ENCODE measurements at places on chromosomes 3 and 15.

DNA sequence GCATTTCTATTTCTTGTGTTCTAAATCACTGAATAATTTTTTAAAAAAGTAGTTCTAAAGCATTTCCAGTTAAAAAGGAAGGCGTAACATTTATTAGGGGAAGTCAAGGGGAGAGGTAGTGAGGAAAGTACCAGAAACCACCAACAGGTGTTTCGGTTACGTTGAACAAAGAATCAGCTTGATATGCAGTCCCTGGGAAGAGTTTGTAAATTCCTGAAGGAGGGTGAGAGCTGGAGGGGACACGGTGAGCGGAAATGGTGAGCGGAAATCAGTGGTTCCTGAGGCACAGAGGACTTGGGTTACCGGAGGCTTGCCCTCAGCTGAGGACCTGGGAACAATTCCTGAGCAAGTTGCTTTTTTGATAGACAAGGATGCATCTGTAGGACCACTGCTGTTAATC, 17.8 kb downstream of the MAP2K1 start:
- no peak for DNase-seq

DNA sequence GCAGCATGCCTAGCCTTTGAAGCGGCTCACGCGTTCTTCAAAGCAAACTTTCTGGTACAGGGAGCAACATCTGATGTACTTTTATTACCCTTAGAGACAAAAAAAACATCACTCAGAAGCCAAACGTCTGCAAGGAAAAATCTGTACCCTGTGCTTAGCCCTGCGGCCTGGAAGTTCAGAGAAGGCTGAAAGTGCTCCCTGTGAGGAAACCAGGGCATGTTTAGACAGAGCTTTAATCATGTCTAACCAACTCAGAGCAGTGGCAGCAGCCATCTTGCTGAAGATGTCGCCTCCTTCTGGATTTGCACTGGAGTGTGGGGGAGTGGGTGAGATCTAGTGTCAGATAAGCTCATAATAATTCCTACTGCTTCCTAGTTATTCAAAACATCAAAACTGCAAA, 170.4 kb downstream of the P3H2 start:
- DNase-seq: no peak

DNA sequence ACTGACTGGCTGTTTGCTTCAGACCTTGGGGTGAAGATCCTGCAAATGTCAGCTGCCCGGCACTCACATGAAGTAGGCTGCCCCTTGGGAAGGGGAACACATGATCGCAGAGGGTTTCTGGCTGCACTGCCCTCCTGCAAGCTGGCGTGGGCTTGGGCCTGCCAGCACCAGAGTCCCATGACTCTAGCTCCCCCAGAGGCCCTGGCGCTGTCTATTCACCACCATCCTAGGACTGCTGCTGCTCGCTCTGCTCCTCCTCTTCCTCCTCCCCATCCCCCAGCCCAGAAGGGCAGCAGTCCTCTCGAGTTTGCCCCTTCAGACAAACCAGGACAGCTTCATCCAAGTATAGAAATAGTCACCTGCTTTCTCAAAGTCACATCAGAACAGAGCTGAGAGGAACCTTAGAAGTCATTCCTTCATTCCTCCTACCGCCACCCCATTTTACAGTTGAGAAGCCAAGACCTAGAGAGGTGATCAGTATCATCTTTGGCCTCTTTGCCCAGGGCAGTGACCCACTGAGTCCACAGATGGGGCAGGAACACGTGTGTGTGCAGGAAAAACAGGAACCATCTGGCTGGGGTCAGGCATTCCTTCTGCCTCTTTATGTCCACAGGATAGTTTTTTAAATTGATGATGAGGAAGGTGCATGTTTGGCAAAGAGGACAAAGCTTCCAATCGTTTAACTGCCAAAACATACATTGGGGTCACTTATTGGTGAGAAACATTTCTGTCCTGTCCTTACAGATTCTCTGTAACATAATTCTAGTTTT, 13.2 kb downstream of the DPH3 start:
- no peak for DNase-seq

GRCh38 chr3:40805456-40805855, 280.7 kb downstream of the ZNF621 start:
- DNase-seq: no peak

DNA sequence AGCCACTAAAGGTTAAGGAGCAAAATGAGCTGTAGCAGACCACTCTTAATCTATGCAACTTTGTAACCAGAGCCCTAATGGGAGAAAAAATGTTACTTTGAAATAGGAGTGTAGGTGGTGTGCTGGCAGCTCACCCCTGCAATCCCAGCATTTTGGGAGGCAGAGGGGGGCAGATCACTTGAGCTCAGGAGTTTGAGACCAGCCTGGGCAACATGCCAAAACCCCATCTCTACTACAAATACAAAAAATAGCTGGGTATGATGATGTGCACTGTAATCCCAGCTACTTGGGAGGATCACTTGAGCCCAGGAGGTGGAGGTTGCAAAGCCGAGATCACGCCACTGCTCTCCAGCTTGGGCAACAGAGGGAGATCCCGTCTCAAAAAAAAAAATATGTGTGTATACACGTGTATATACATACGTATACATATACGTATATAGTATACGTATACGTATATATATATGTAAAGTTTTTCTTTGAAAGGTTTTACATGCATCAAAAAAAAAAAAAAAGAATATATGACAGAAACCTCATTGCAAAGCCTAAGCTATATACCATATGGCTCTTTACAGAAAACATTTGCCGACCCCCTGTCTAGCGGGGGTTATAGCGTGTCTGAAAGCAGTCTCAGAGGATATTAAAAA, 15.7 kb downstream of the CAPN7 start:
- DNase-seq: no peak

GRCh38 chr3:41683666-41684350, 278.1 kb downstream of the ULK4 start:
- DNase-seq: no peak

- DNase-seq: no peak
These were observed 147.4 kb downstream of the TJP1 start for GRCh38 chr15:29674661-29675533.

DNA sequence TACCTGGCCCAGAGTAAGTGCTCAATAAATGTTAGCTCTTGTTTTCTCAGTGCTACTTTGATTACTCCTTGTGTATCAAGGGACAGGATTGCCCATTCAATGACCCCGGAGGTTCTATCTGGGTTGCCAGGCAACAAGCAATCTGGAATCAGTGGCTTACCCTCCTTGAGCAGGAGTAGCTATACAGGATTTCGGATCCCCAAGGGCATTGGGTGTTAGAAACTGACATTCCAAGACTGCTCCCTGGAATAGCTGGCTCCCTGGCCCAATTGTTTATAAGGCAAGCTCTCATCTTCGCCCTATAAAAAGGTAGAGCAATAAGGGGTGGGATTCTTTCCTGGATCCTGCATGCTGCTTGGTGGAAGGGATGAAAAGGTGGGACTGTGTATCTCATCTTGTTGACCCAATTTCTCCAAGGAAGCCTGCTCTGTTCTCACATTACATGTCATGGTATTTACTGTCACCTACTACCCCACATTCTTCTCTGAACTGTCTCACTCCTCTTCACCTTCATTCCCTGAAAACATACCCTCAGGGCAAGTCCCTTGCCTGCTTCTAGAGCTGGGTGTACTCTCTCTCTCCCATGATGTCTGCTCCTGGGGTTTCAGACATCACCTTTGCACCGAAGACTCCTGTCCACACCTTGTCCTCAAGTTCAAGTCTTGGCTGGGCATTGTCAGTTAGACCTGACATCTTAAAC, 26.4 kb upstream of the SCN10A start:
- DNase-seq: no peak

- DNase-seq: no peak
These were observed 100.2 kb upstream of the TLE3 start for GRCh38 chr15:70197945-70198361.

DNA sequence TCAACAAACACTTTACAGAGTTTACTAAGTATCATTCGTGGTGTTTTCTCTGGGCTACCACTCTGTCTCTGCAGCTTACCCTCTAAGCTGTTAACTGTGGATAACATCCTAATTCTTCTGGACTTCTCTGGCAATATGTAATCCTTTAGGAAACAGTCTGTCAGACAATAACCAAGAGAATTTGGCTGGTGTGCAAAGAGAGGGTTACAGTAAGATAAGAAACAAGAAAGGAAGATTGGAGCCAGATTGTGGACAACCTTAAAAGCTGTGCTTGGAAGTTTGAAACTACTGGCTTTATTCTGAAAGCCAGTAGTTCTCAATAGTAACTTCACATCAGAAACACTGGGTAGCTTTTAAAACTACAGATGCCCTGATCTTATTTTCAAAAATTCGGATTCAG, 778 bp downstream of the ARL6 start:
- DNase-seq: no peak

- DNase-seq: no peak
These were observed 165.5 kb upstream of the LRRN1 start for GRCh38 chr3:3633761-3634160.

GRCh38 chr3:124951511-124952281, 17.1 kb upstream of the MUC13 start:
- no peak for DNase-seq

DNA sequence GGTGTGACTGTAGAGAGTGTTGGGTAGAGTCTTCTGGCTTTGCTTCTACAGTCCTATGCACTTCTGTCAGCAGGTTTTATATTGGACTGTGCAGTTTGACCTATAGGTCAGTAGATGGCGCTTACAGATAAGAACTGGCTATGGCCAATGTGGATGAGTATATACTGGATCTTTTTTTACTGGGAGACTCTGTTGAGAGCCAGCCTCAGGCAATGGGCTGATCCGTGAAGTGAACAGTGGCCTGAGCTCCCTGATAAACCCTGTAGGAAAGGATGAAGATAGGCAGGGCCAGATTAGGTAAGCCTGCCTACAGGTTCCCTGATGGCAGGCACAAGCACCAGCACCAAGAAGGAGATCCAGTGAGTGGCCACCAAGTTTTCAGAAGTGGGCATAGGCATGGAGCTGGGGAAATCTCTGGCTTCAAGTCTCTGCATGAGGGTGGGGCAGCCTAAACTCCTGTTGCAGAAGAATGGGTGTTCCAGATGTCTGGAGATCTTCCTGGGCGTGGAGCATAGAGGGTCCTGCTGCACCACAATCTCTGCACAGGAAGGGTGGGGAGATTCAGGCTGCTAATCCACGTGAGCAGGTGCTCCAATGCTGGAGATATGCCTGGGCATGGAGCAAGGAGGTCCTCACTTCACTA, 326.0 kb upstream of the SGO1 start:
- peak; percentile 33 for DNase-seq

GRCh38 chr15:78709263-78709882, 68.4 kb upstream of the CHRNB4 start:
- no peak for DNase-seq

GRCh38 chr3:79383402-79384012, 384.3 kb downstream of the ROBO1 start:
- no peak for DNase-seq

GRCh38 chr15:74269362-74270035, 33.4 kb downstream of the CCDC33 start:
- DNase-seq: no peak

- DNase-seq: peak; percentile 49
These were observed 88.0 kb downstream of the RPLP1 start for GRCh38 chr15:69540622-69541021.

GRCh38 chr15:63722204-63722808, 111.4 kb downstream of the HERC1 start:
- no peak for DNase-seq

DNA sequence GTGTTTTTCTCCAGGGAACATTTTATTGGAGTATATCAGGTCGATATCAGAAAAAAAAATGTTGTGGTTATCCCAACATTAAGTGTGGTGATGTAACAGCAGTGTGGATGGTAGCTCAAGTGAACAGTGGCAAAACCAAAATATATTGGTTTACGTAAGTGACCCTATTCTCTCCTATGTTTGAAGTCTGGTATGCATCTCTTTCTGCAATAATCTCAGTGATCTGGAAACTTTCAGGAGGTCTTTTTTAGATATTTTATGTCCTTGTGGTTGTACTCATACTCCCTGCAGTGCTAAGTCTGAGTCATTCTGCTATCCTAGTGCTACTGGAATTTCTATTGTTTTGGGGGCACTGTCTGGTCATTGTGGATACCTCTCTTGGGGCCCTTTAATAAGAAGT, 137.9 kb downstream of the SNRPN start:
- DNase-seq: no peak

DNA sequence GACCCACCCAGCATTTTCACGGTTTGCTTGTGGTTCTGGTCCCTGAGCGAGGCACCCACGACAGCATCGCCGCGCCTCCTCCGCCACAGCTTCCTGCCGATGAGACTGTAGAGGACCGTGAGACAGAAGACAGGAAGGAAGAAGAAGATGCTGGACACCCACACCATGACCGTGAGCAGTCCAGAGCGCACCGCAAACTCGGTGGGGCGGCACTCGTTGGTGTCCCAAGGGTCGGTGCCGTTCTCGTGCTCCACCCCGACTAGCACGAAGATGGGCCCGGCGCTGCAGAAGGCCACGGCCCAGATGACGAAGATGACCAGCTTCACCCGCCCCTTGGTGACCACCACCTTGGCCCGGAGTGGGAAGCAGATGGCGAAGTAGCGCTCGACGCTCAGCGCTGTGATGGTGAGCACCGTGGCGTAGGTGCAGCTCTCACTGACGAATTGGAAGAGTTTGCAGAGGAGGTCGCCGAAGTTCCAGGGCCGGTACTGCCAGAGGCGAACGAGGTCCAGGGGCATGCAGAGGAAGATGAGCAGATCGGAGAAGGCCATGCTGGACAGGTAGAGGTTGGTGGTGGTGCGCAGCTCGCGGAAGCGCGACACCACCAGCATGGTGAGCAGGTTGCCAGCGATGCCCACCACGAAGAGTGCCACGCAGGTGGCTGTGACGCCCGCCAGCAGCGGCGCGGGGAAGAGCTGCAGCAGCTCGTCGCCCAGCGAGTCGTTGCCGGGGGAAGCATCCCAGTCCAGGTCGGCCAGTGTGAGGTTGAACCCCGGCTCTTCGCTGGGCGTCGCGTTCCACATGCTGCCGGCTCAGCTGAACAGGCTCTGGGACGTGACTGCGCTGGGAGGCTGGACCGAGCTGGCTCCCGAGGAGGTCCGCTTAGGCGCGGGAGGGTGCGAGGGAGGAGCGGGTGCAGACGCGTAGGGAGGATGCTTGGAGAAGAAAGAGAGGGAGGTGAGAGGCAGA, at the start of gene GHSR:
TSS of gene GHSR (minus strand) at position 846 of the 969 bp plus-strand sequence. CDS start at position 803, 43 bp downstream.
- no peak for DNase-seq

DNA sequence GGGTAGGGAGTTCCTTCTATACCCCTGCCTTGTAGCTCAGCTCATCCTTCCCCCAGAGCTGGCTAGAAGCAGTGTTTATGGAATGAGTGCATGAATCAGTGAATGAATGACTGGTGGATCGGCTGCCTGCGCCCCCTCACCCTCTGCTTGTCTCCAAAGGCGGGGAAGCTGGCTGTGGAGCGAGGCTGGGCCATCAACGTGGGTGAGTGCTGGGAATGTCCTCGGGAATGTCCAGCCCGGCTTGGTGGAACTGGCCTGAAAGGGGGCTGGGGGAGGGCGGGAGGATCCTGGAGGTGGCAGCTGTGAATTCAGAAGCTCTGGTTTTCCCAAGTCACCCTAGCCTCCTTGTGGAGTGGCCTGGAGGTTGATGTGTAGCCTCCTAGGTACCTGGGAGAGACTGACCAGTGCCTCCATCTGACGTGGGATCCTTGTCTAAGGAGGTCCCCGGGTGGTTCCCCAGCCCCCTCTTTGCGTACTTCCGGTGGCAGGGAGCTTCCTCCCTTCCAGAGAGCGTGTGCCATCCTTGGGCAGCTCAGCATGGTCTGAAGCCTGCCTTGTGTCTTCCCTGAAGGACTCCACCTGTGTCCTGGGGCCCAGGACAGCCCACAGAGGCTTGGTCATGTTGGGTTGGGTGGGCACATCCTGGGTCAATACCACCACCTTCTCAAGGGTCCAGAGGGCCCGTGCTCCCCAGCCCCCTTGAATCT, 18.4 kb downstream of the HDAC11 start:
- no peak for DNase-seq

- DNase-seq: no peak
These were observed 22.4 kb downstream of the CIAO2A start for GRCh38 chr15:64070965-64071851.

Data from NCI-H1436 treated with DMSO at 0.1 percent for 48 hours (cell line).